ENCODE measurements at places on chromosomes 4 and X. TPM values are rescaled to one million over a fixed set of nuclear protein-coding genes. Genes with fewer than 3 reads are reported as not detected.
A peak's percentile ranks its signal among the peaks of the same experiment; 100 is the strongest.

DNA sequence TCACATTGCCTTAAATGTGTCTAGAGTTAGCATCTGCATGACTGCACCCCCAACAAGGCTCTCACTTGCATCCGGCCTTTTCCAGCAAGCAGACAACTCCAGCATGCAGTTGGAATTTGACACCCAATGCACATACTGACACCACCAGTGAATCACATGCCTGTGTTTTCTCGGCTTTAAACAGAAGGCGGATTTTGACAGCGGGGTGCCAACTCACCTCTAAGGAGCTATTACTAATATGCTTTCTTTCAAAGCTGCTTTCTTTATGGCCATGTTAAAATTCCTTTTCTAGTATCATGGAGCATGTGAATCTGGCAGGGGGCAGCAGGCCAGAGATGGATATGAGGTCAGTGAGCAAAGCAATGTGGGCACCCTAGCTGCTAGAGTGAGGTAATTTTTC lies 78.0 kb upstream of the CLNK start:
- no peak for DNase-seq

P2RY8 gene
- total RNA-seq: 27.5 TPM

- DNase-seq: no peak
These were observed 89.9 kb downstream of the GPAT3 start for GRCh38 chr4:83625821-83626220.

DNA sequence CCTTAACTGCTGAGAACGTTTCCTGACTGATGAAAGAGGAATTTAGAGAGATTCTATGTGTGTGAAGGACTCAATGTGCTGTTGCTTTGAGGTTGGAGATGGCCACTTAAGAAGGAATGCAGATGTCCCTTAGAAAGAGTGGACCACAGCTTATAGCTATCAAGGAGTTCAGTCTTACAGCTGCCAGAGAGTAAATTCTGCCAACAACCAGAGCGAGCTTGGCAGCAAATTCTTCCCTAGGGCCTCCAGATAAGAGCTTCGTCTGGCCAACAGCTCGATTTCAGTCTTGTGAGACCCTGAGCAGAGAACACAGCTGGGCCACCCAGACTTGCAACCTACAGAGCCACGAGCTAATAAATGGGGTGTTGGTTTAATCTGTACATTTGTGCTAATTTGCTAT lies 21.8 kb downstream of the MID1 start:
- no peak for DNase-seq

DNA sequence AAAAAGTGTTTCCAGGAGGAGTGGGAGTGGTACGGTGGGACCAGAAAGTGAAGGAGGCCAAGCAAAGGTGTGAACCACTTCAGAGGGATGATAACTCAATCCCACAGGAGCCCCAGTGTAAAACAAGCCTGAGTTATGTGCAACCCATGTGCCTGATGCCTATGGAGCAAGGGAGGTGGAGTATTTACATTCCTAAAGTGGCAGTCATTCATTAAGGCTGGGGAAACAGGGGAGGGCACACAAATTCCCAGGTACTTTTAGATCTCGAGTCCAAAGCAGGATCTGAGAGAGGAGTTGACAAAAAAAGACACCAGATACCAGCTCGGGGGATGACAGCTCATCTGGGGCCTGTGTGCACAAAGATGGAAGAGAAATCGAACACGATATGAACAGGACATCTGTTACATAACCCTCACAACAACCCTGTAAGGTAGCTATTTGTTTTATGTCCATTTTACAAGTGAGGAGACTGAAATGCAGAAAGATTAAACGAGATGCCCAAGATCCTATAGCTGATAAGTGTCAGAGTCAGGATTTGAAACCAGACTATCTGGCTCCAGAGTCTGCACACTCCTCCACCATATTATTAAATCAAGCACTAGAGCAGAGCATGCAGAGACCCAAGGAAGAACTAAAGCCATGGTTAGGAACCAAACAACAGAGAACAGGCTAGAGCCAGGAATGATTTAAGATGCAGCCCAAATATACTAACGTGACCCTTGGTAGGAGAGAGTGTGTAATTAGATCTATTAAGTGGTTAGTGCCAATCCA lies 91.9 kb upstream of the MAPK10 start:
- no peak for DNase-seq

DNA sequence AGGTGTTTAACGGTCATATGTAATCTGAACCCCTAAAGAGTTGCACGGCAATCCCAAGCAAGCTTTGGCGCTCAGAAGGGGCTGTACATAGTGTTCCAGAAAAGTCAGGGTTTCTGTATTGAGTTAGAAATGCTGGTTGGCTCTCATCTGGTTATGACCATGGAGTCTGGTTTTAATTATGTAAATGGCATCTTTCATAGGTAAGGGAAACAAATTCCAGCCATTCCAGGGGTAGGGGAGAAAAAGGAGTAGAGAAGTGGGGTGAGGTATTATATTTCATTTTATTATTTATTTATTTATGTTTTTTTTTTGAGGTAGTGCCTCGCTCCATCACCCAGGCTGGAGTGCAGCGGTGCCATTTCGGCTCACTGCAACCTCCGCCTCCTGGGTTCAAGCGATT lies 15.9 kb downstream of the KLF3 start:
- no peak for DNase-seq

- no peak for DNase-seq
These were observed 521.5 kb downstream of the GRID2 start for GRCh38 chr4:92825256-92825655.

DNA sequence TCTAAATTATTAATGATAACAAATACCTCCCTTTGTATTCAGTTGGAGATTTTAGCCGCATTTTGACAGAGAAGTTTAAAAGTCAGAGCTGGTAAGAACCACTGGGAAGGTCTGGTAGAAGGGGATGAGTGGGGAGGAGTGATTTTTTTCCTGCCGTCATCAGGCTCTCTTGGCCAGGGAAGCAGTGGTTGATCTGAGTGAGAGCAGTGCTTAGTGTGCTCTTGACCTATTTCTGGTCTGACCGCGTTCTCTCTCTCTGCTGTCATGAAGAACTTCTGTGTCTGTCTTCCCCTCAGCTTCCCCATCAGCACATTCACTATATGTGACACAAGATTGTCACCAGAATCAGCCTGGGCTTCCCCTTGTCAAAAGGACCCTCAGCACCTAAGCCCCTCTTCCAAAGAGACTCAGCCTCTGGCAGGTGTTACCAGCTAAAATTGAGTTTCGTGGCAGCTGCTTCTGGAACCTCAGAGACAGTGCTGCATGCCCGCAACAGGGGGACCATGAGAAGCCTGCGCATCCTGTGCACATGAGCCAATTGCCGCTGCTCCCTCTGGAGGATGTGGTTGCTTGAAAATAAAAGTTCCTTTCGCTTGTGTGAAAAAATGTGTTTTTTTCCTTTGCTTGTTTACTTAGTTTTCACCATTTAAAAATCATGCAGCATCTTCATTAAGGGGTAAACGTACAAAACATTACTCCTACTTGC lies 268.9 kb downstream of the C4orf33 start:
- no peak for DNase-seq

DNA sequence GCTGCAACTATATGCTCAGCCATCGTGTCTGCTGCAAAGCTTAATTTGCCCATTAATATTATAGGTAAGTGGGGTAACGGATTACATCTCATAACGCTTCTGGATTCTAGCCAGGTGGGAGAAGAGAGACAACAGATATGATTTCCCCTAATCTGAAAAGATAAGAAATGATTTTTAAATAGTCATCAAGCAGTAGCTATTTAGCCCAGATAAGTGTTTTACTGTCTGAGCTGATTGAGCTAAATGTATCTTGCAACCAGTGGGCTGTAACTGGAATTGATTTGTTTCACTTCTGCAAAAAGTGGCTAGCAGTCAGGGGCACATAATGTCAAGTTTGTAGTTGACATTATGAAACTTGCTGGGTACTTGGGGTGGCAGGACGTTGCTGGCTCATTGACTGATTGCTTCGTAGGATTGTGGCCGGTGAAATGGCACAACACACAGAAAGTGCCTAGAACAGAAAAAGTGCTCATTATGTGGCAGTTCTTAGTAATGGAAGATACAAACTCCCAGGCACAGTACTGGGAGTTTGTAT lies 18.5 kb downstream of the LAP3 start:
- no peak for DNase-seq

DNA sequence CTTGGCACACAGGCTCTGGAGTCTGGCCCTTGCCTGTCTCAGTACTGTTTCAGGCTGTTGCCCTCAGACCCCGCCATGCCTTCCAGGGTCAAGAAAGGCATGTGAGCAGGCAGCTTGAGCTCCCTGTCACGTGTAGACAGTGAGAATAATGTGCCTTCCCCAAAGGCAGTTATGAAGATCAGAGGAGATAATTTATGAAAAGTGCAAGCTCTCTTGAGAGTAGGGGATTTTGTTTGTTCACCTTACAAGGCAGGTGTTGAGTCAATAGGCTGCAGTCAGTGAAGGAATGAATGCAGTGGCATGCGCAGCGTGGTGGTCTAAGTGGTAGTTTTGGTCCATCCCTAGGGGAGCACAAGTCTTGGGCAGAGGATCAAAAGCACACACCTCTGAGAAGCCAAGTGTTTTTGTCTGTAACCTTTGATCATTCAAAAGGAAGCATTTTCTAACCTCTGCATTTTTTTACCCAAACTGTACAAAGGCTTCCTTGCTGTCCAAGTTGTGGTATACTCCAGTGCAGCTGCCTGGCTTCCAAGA lies 14.4 kb downstream of the HADH start:
- DNase-seq: no peak

DNA sequence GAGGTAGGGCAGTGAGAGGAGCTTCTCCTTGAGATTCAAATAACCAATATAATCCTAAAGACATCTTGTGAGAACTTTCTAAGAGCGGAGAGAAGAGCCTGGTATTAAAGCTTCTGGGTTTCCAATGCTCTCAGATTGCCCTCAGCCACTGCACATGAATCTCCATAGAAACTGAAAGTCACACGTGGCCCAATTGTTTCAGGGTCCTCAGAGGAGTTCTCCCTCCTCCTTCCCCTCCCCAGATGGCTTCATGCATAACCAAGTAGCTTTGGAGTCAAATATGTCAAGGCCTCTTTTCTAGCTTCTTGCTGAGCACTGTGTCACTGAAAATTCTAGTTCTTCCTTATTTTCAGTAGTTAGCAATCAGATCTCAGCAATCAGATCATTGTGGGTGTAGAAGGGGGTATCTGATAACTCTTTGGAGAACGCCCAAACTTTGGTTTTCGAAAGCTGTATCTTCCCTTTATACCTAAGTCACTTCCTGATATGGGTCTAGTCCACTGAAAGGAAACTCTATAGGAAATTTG lies 2.2 kb downstream of the BTK start:
- no peak for DNase-seq

UGT2B17 gene
- total RNA-seq: not detected

DNA sequence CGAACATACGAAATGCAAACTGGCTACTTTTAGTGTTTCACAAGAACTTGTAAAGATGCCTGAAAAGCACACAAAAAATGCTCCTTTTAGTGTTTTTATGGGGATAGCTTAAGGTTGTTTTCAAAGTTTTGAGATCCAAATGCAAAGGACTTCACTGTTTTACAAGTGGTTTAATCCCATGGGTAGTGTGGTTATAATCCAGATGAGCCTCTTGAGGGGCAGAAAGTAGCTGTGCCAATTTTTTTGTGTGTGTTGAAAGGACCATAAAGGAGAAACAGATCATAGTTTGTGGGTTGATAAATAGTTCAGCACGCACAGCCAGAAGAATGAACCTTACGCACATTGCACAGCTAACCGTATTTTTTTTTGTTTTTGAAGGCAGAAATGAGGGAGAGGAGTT lies 126.9 kb upstream of the GIMD1 start:
- no peak for DNase-seq

DNA sequence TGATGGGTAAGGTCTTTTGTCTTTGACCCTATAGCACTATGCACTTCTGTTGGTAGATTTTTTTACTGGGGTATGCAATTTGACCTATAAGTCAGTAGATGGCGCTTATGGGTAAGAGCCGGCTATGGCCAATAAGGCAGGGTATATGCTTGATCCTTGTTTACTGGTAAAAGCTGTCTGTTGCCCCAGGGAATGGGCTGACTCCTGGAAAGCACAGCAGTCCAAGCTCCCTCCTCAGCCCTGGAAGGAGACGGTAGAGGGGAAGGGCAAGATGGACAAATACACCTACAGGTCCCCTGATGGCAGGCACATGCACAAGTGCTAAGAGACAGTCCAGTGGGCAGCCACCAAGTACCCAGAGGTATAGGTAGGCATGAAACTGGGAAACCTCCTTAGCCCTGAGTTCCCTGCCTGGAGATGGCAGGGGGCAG lies 63.7 kb downstream of the ADAMTS3 start:
- DNase-seq: peak; percentile 2

GRCh38 chr4:153204728-153205648 lies 745 bp downstream of the TRIM2 start:
- peak; percentile 46 for DNase-seq

DNA sequence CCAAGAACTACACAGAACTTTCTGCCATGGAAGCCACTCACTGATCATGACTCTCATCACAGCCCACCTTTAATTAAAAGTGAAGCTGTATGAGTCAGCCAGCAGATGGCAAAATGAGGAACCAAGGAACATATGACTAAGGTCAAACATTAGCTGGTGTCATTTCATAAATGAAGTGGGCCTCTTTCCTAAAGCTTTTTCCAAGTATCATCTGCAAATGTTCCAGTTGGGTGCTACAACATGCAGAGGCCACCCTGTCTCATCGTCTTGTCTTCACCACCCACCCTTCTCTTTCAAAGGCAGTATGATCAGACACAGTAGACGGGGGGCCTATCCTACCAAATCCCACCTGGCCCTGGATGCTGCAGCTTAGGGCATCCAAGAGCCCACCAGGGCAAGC lies 9.2 kb upstream of the EOLA1 start:
- no peak for DNase-seq

- no peak for DNase-seq
These were observed 246.0 kb downstream of the FBXW7 start for GRCh38 chr4:152289941-152290340.

DNA sequence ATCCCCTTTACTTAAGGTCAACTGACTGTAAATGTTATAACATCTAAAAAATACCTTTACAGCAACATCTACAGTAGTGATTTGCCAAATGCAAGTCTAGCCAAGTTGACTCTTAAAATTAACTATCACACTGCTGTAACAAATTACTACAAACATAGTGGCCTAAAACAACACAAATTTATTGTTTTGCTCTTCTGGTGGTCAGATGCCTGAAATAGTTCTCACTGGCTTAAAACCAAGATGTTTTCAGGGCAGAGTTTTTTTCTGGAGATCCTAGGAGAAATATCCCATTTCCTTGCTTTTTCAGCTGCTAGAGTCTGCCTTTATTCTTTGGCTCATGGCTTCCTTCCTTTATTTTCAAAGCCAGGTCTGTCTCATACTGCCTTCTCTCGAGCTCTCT lies 120.5 kb downstream of the ADGRL3 start:
- DNase-seq: no peak
